ENCODE measurements at places on chromosomes 7 and 10. TPM values are rescaled to one million over a fixed set of nuclear protein-coding genes. Genes with fewer than 3 reads are reported as not detected.

IGF2BP3 gene
- total RNA-seq: 0.64 TPM

TBX20 gene
- not detected for total RNA-seq

UCN3 gene
- 1.6 TPM for total RNA-seq

CADPS2 gene
- total RNA-seq: 14.3 TPM

TUBAL3 gene
- 78.1 TPM for total RNA-seq

PILRA gene
- total RNA-seq: 4.9 TPM

RNF32 gene
- 1.6 TPM for total RNA-seq

IFIT1B gene
- not detected for total RNA-seq

AKR1C4 gene
- total RNA-seq: not detected

- no peaks in the 10 kb centered on the region for H3K27me3 ChIP-seq
- no peak for DNase-seq
- H3K36me3 ChIP-seq: no peaks in the 10 kb centered on the region
- peak overlapping the region; percentile 8 for H3K27ac ChIP-seq
- peaks cover 2% of the 10 kb centered on the region for H3K4me1 ChIP-seq
Observed at GRCh38 chr7:50730446-50731400, 52.0 kb downstream of the GRB10 start.

DNA sequence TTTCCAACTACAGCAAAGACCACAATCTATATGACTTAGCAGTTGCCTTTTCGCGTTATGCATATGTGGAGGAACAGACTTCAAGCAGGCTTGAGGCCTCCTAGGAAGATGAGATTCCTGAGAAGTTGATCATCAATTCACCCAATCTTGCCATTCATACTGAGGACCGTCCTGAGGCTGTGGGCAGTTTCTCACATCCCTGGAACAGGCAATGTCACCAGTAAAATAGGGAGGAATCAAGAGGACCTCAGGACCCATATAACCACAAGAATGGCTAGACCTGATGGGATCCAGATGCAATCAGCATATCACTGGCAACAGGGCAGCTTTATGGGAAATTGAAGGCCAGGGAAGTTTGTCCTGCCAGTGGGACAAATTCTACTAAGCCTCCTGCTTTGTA is 17.3 kb downstream of the KDM7A start:
- H3K4me1 ChIP-seq: peaks cover 23% of the 10 kb centered on the region
- no peaks in the 10 kb centered on the region for H3K36me3 ChIP-seq
- no peaks in the 10 kb centered on the region for H3K27me3 ChIP-seq

DNA sequence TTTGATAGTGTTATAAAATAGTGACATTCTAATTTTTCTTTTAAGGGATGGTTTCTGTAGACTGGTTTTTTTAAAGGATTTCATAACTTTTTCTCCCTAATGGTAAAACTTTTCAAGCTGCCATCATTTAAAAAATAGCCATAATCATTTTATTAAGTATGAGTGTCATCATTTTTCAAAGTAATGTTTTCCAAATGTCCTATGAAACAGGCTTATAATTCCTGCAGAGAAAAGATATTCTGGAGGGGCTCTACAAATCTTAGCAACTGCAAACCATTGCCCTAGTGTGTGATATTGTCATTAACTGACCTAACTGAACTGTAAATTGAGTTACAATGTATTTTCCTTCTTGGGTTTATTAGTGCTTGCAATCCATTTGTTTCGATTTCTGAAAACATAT is 226.0 kb downstream of the BBS9 start:
- no peak overlapping the region for H3K4me3 ChIP-seq
- DNase-seq: no peak
- H3K27ac ChIP-seq: no peak overlapping the region
- no peaks in the 10 kb centered on the region for H3K27me3 ChIP-seq
- no peaks in the 10 kb centered on the region for H3K4me1 ChIP-seq

- H3K27me3 ChIP-seq: no peaks in the 10 kb centered on the region
- H3K4me1 ChIP-seq: no peaks in the 10 kb centered on the region
- no peak overlapping the region for H3K4me3 ChIP-seq
- H3K36me3 ChIP-seq: peaks cover 6% of the 10 kb centered on the region
Observed at GRCh38 chr7:129327076-129327475, 102.2 kb downstream of the AHCYL2 start.

GRCh38 chr10:72344932-72345331 is 9.8 kb downstream of the DNAJB12 start:
- no peak for DNase-seq
- H3K4me1 ChIP-seq: no peaks in the 10 kb centered on the region
- peaks cover 20% of the 10 kb centered on the region for H3K36me3 ChIP-seq
- no peaks in the 10 kb centered on the region for H3K27me3 ChIP-seq
- no peak overlapping the region for H3K27ac ChIP-seq

- peak overlapping the region; percentile 24 for H3K27ac ChIP-seq
- DNase-seq: no peak
- no peaks in the 10 kb centered on the region for H3K27me3 ChIP-seq
- H3K4me3 ChIP-seq: no peak overlapping the region
Observed at GRCh38 chr7:18225067-18225466, 197.4 kb upstream of the PRPS1L1 start.

DNA sequence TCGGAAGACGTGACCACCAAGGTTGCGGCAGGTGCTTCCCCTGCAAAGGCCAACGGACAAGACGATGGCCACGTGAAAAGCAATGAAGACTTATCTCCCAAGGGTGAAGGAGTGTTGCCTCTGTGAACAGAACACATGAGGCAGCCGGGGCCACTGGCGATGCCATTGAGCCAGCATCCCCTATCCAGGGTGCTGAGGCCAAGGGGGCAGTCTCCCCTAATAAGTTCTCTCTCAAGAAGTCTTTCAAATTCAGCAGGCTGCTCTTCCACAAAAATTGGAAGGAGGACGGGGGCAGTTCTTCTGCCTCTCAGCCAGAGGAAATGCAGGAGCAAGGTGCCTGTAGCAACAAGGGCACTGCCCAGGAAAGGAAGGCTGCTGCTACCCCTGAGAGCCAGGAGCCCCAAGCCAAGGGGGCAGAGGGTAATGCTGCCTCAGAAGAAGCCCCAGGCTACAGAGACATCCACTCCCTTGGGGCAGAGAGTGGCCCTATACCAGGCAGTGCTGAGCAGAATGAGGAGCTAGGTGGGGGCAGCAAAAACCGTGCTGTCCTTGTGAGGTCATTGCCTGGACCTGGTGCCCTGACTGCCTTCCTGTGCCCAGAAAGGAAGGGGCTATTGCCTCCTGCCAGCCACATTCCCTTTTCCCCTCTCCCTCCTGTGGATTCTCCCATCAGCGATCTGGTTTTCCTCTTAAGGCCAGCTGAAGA is 17.3 kb downstream of the NT5C2 start:
- no peaks in the 10 kb centered on the region for H3K36me3 ChIP-seq
- no peak overlapping the region for H3K4me3 ChIP-seq
- no peak overlapping the region for H3K27ac ChIP-seq

DNA sequence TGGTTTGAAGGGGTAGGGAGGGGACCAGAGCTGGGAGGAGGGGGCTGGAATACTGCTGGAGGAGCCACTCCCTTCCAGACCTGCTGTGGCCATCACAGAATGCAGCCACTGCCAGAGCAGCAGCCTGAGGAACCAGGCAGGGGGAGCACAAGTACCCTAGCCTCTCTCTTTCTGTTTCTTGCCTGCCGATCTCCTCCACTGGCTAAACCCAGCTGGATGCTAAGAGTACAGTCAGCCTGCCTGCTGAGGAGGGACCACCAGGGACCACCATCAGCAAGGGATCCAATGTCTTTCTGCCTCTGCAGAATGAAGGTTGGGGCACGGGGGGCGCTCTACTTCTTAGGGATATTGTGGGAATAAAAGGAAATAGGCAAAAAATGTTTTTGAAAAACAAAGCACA is 4.7 kb downstream of the BLVRA start:
- no peaks in the 10 kb centered on the region for H3K27me3 ChIP-seq
- no peak for DNase-seq
- H3K4me3 ChIP-seq: no peak overlapping the region
- H3K36me3 ChIP-seq: no peaks in the 10 kb centered on the region

GRCh38 chr10:51260376-51260775 is 186.1 kb downstream of the PRKG1 start:
- H3K4me3 ChIP-seq: no peak overlapping the region
- DNase-seq: no peak
- no peaks in the 10 kb centered on the region for H3K4me1 ChIP-seq
- no peaks in the 10 kb centered on the region for H3K27me3 ChIP-seq
- no peak overlapping the region for H3K27ac ChIP-seq

- no peaks in the 10 kb centered on the region for H3K27me3 ChIP-seq
- DNase-seq: no peak
- no peaks in the 10 kb centered on the region for H3K4me1 ChIP-seq
- H3K36me3 ChIP-seq: no peaks in the 10 kb centered on the region
- no peak overlapping the region for H3K27ac ChIP-seq
Observed at GRCh38 chr10:128361487-128361886, 235.3 kb upstream of the MKI67 start.

DNA sequence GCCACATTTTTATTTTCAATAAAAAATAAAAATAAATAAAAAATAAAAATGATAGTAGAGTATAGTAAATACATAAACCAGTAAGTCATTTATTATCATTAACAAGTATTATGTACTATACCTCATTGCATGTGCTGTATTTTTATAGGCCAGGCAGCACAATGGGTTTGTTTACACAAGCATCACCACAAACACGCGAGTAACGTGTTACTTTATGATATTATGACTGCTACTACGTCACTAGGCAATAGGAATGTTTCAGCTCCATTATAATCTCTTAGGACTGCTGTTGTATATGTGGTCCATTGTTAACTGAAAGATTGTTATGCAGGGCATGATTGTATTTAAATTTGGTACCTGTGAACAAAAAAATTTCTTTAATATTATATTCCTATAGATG is 20.8 kb upstream of the SDHAF3 start:
- no peaks in the 10 kb centered on the region for H3K4me1 ChIP-seq
- no peak overlapping the region for H3K4me3 ChIP-seq
- no peak overlapping the region for H3K27ac ChIP-seq
- DNase-seq: no peak
- no peaks in the 10 kb centered on the region for H3K27me3 ChIP-seq
- H3K36me3 ChIP-seq: no peaks in the 10 kb centered on the region

DNA sequence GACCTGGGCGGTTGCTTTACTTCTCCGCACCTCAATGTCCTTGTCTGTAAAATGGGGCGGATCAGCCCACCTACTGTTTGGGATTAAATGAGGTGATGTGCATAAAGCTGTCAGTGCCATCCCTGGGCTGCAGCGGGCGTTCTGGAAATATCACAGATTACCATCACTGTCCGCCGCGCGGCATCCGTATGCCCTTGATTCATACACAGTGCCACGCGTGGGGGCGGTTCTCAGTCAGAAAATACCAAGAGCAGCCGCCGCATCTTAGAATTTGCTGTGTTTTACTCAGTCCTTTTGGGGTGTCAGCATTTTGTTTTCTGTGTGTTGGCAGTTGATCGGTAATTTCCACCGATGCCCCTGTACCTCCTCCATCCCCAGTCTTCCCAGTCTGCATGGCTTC is 338.8 kb downstream of the DPP6 start:
- H3K4me1 ChIP-seq: no peaks in the 10 kb centered on the region
- no peak overlapping the region for H3K4me3 ChIP-seq
- no peak overlapping the region for H3K27ac ChIP-seq
- H3K36me3 ChIP-seq: no peaks in the 10 kb centered on the region
- H3K27me3 ChIP-seq: no peaks in the 10 kb centered on the region
- DNase-seq: no peak

- H3K4me1 ChIP-seq: peaks cover under 1% of the 10 kb centered on the region
- no peak overlapping the region for H3K4me3 ChIP-seq
- H3K27ac ChIP-seq: no peak overlapping the region
- H3K36me3 ChIP-seq: no peaks in the 10 kb centered on the region
- H3K27me3 ChIP-seq: no peaks in the 10 kb centered on the region
- no peak for DNase-seq
Observed at GRCh38 chr7:131497454-131497853, 59.0 kb downstream of the PODXL start.

- no peak overlapping the region for H3K27ac ChIP-seq
- peaks cover 40% of the 10 kb centered on the region for H3K4me1 ChIP-seq
- H3K4me3 ChIP-seq: no peak overlapping the region
- H3K27me3 ChIP-seq: no peaks in the 10 kb centered on the region
- no peak for DNase-seq
- no peaks in the 10 kb centered on the region for H3K36me3 ChIP-seq
Observed at GRCh38 chr10:110011681-110012080, 3.9 kb downstream of the ADD3 start.

Data from transverse colon (tissue), 4 donors.